ENCODE measurements at places on chromosomes 5 and 9.

DNA sequence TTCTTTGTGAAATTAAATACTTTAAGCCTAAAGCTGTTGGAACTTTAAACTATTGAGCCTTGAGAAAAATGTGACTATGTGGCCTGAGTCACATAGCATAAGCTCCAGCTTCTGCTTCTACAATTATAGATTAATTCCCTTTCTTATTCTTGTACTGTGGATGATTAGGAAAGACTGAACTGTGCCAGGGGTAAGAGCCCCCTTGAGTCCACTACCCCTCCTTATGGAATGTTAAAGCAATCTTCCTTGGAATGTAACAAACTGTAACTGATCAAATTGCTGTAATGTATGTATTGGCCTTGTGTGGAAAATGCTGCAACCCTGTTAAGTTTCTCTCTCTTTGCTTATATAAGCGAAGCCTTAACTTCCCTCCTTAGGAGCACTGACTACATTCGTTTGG is 273.2 kb downstream of the FAM170A start:
- DNase-seq: no peak

GRCh38 chr5:104793755-104794080 is 1231.1 kb upstream of the NUDT12 start:
- no peak for DNase-seq

- DNase-seq: no peak
Observed at GRCh38 chr5:37886242-37886905, 46.5 kb upstream of the GDNF start.

GRCh38 chr9:131522257-131523085 is 8.6 kb downstream of the UCK1 start:
- DNase-seq: no peak

DNA sequence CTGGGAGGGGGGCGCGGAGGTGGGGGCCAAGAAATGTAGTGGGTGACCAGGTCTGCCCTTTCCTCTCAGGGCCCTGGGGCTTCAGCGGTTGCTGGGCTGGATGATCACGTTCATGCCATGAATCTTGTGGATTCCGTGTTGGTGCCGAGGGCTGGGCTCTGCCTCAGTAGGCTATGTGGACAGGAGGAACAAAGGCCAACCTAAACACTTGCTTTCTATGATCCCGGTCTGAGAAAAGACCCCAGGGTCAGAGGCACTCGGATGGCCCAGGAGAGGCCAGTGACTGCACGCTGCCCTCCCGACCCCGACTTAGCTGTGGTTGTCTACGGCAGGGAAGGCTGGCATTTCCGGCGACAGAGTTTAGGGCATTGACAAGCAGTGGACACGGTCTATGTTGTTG is 26.6 kb downstream of the PHF2 start:
- DNase-seq: no peak

- DNase-seq: peak; percentile 89
Observed at GRCh38 chr9:35553670-35554543, 51.2 kb upstream of the TESK1 start.

- DNase-seq: no peak
Observed at GRCh38 chr5:154562244-154562880, 84.3 kb upstream of the HAND1 start.

DNA sequence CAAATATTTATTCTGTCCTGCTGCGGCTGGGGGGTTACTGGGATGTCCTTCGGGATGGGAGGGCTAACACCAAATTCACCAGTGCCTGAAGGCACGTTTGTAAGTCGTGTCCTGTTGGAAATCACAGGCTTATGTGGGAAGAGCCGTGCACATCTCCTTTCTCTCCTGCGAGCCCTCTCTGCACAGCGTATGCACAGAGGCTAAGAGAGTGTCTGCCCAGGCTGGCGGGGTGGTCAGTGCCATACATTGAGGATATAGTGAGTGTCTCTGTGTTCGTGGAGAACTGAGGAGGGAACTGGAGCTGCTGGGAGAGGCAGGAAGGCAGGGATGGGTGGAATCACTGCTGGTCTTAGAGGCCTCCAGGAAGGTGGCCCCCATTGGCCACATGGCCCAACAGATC is 110.1 kb downstream of the WNK2 start:
- peak; percentile 7 for DNase-seq

DNA sequence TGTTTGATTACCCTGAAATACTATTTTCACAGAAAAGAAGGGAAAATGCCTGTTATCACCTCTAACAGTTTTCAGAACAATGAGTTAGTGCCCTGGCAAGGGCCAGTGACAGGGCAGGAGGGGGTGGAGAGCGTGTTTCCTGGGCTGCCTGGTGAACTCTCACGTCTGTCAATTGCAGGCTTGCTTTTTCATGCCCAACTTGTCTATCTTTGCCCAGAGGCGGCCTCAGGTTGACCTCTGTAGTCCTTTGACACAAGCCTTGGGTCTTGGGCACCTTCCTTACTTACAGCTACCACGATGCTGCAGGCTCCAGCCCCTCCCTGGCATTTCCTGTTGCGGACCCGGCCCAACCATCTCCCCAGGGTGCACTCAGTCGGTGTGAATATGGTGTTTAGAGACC is 2.2 kb upstream of the CEL start:
- no peak for DNase-seq

DNA sequence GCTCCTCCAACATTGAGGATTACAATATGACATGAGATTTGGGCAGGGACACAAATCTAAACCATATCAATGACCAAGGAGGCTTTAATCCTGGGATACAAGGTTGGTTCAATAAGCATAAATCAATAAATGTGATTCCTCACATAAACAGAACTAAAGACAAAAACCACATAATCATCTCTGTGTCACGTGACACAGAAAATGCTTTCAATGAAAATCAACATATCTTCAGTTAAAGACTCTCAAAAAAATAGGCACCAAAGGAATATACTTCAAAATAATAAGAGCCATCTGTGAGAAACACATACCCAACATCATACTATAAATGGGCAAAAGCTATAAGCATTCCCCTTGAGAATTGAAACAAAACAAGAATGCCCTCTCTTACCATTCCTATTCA is 604.9 kb downstream of the SEMA5A start:
- no peak for DNase-seq

DNA sequence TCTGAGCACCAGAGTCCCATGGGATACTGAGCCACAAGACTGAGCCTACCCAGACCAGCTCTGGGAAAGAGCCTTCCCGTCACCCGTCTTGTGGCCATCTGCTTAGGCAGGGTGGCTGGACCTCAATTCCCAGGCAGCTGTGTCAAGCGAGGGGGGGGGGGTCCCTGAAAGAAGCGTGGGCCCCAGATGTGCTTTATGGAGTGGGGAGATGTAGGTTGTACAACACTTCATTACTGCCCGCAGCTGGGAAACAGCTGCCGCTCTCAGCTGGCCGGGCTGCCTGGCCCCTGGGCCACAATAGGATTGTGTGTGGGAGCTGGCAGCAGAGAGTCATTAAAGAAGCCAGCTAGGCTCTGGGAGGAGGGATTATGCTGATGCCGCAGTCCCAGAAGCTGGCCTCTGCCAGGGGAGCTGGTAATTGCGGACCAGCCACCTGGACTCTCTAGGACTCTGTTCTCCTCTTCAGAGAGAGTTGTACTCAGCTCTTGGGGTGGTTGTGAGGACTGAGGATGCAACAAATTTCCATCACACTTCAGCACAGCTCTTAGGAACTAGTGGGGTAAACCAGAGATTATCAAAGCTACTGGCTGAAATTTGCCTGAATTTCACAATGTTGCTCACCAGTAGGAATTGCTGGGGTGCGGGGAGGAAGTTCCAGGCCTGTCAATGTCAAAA is 145.4 kb downstream of the GADD45G start:
- no peak for DNase-seq

DNA sequence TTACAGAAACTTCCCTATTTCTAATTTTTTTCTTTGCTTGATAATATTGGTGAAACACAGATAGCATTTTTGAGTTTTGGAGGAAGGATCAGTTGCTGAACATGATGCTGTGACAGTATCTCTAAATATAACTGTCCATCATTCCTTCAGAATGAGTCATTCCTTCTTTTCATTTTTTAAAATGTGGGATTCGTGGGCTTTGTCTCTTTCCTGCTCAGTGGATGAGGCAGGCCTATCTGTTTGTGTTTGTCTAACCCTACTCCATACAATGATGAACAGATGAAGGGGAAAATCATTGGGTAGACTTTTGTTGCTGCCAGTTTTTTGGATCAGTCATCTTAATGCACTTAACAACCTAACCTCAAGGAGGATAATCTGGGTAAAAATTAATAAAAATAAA is 15.7 kb upstream of the OR13C8 start:
- peak; percentile 1 for DNase-seq

- peak; percentile 78 for DNase-seq
Observed at GRCh38 chr5:14685757-14686156, 21.2 kb downstream of the OTULIN start.

- DNase-seq: no peak
Observed at GRCh38 chr5:128349044-128349858, 188.8 kb downstream of the FBN2 start.

DNA sequence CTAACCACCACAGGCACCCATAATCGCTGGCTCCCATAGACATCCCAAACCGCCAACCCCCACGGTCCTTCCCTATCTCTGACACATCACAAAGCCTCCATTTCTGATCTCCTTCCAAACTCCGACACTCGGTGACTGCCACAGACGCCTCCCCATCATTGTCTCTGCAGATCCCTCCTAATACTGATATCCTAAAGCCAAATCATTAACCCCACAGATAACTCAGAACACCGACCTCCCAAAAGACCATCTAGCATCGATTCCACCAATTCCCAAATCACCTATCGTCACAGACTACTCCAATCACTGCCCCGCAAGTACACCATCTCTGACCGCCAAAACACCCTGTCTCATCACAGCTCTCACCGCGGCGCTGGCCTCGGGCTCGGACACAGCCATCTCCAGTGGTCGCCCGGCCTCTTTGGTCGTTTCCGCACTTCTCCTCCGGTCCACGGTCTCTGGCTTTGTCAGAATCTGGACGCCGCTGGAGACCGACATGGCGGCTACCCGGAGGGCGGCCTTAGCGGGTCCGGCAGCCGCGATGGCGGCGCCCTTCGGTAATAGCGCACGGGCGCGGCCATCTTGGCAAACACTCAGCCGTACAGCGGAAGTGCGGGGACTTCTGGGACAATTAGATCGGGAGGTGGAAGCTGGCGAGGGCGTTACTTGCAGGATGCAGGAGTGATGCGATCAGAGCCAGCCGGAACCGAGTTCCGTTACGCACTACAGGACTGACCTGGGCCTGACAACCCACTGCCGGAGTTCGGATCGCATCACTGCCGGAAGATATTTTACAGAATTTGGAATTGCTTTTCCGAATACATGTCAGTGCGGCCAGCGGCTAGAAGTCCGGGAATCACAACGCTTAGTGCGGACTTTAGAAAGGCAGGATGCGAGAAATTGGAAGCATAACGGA is at the start of gene ZFP37:
Gene ZFP37, minus strand, starts transcription at position 534 of the 916 bp plus-strand sequence. Its CDS starts 36 bp downstream, at position 498.
- DNase-seq: peak; percentile 96

GRCh38 chr9:35423499-35423898 is 66.4 kb upstream of the RUSC2 start:
- no peak for DNase-seq

- peak; percentile 64 for DNase-seq
Observed at GRCh38 chr5:58259685-58260152, 200.2 kb downstream of the PLK2 start.

DNA sequence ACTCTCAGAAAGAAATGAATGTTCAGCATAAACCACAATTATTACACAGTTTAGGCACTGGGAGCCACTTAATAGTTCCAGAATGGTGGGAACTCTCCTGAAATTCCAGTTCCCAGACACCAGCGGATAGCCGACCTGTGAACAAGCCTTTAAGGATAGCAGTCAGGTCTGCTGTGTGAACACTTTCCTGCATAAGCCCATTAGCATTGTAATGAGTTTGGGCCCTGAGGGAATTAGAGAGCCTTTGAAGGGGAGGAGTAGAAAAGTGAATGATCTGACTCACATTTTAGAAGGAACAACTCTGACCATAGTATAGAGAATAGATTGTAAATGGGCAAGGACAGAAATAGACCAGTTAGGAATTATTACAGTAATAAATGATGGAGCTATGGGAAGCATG is 189.1 kb downstream of the ADGRV1 start:
- DNase-seq: no peak

DNA sequence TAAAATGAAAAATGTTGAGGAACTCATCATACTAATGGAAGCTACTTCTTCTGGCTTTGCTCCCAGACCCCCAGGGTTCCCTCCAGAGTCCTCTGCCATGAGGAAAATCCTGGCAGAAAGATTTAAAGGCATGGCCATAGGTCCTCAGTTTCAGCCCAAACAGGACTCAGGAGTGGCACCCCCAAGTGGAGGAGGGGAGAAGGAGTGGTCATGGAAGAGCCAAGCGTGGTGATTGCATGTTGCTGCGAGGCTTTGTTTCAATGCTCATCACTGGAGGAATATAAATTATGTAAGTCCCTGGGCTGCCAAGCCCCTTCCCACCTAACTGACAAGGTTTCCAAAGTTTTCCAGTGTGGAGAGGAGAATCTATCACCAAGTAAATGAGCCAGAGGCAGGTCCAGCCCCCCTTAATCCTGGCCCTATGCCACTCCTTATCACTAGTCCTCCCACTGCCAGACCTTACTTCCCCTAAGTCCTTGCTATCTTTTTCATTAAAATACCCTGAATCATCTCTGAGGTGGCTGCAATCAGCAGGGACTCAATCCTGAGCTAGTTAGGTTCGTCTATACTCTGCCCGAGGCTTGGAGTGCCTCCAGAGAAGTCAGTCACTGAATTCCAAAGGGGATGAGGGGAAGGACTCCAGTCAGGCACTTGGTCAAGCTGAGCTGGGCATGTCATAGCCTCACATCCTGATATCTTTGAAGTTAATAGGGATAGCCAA is 70.7 kb upstream of the TAF1L start:
- DNase-seq: no peak

DNA sequence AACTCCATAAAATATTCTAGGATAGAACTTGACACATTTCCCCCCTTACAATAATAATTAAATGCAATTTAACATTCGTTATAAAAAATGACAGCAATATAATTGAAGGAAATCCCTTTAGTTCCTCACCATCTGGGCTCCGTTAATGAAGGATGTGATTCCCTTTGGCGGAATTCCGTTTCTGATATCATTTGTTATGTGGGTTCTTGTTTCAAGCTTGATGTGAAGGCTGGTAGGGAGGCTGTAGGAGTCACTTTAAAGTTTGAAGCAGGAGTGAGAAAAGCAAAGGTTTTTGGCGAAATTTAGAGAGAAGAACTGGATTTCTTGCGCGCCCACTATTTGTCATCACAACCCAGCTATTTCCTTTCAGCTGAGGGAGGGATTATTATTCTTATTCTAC is 4.0 kb downstream of the RGS7BP start:
- no peak for DNase-seq

DNA sequence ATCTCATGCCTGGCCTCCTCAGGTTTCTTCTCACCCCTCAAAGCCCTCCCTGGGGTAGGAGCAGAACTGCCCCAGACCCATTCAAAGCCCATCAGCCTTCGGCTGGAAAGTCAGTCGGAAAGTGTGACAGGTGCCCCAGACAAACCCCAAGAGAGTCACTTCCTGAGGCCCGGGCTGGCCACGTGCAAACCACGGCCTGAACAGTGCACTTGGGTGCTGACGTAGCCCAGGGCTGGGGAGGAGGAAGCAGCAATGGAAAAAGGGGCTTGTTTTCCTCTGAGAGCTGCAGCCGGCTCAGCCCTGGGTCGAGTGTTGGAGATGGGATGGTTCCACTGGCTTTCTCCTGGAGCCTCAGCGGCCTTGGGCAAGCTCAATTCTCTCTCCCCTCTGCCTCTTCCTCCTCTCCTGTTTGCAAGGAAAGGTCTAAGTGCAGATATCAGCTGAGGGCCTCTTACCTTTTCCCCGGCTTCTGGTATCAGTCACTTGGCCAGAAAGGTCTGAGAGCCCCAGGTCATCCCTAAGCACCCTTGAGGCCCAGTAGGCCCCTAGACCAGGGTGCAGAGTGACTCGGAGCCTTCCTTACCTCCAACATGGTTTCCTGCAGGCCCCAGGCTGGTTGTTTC is 5.9 kb upstream of the EGR1 start:
- DNase-seq: no peak

GRCh38 chr5:138448481-138449398 is 9.9 kb downstream of the REEP2 start:
- DNase-seq: no peak

Measured in GM03348 (cell line).